ENCODE measurements at places on chromosomes 6 and 20.
A peak's percentile ranks its signal among the peaks of the same experiment; 100 is the strongest.

GRCh38 chr6:27188061-27188884 is 59.2 kb upstream of the PRSS16 start:
- ATAC-seq: peak; percentile 90

DNA sequence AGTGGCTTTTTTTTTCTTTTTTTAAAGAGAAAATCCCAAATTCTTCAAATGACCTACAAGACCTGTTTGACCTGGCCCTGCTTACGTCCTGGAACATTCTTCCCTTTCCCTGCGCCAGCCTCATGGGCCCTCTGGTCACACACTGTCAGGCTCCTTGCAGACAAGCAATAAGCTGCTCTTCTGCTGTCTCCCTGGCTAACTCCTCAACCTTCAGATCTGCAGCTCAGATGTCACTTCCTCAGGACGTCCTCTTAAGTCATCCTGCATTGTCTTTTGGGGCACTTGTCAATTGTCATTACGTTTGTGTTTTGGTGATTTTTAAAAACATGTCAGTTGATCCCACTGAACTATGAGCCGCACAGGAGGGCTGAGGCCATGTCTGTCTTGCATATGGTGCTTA is 28.9 kb upstream of the SLC35D3 start:
- no peak for ATAC-seq

DNA sequence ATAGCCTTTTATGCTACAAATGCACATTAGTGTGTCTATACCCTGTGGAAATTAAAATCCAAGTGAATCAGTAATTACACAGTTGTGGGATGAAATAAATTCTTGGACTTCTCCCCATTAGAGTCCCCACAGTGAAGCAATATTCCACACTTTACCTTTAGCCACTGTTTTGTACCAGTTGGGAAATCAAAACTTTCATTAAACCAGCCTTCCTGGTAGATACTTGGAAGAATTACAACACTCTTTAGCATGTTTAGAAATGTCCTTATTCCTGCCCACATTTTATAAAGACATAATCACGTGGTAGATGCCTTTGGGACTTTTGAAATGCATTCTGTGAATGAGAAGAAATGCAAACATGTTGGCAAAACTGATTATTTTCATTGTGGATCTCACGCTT is 49.0 kb upstream of the ANKEF1 start:
- ATAC-seq: no peak

GRCh38 chr20:1809131-1809572 is 86.1 kb upstream of the SIRPA start:
- ATAC-seq: peak; percentile 64

DNA sequence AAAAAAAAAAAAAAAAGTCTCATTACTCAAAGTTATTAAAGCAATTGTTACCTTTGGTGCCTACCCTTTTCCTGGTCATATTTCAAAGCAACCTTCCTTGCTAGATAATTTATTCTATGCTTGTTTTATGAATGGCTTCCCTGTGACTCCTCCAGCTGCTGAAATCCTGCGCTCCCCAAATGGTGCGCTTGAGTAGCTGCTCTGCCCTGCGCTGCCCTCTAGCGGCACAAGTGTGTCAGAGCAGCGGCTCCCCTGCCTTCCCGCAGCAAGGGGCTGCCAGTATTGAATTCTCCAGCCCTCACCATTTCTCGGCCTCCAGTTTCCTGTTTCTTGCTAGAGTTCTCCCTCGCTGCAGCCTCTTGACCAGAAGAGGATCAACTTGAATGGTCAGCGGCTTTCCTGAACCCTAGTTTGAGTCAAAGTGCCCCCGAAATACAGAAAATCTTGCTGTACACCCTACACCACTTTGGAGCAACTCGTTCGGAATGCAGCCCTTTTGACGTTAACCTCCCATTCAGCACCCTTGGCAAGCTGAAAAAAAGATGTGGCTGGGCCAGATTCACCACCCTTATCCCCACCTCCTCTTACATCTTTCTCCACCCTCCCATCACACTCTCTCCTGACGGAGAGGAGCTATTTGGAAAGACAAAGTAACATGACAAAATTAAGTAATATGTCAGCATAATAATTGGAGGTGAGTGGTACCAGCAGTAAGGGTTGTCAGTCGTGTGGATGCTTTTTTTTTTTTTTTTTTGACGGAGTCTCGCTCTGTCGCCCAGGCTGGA is 60.4 kb upstream of the KLHL31 start:
- ATAC-seq: peak; percentile 78

DNA sequence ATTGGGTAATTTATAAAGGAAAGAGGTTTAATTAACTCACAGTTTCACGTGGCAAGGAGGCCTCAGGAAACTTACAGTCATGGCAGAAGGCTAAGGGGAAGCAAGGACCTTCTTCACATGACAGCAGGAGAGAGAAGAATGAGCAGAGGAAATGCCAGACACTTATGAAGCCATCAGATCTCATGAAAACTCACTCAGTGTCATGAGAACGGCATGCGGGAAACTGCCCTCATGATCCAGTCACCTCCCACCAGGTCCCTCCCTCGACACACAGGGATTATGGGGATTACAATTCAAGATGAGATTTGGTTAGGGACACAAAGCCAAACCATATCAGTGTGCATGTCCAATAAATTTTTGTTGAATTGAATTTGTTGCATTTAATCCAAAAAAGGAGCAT is 52.0 kb downstream of the ECT2L start:
- no peak for ATAC-seq

DNA sequence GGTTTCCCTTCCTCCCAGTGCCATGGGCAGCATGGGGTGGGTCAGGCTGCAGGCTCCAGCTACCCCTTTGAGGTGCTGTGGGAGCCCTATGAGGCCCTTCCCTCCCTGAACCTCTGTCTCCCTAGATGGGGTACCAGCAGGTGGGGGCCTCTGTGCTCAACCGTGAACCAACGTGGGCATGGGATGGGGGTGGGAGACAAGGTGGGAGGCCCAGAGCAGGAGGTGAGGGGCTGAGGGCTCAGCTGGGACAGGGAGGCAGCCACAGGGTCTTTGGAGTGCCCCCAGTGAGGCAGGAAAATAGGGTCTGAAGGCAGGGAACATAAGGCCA is 33.3 kb downstream of the SUN5 start:
- no peak for ATAC-seq

GRCh38 chr20:32112841-32113240 is 3.3 kb downstream of the TM9SF4 start:
- no peak for ATAC-seq

DNA sequence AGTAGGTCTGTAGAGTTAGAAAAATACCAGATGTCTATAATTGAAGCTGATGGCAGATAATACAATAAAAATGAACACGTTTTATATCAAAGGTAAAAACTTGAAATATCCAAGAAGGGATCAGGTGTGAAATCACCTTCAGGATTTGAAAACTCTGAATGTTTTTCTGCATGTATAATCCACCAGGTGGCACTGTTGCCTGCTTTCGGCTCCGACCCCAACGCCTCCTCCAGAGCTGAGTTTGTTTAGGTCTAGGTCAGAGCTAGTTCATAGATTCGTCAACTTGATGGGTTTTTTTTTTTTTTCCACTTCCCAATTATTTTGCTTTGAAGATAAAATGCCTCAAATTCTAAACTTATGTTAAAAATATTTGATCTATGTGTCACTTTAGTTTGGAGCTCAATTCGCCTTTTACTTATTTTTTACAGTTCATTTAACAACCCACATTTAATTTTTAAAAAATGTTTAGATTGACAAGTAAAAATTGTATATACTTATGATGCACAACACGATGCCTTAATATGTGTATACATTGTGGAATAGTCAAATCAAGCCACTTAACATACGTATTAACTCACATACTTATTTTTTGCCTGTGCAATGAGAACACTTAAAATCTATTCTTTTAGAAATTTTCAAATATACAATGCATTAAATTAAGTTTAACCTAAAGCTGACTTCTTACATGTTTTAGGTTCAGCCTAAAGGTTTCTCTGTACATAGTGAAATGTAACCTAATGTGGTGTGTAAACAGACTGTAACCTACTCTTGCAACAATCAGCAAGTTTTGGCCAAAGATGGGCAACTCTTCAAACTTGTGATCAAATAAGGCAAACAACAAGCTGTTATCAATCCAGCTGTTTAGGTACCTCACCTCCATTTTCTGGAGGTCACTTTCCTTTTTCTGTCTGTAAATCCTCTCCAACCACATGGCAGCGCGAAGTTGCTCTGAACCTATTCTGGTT is 39.4 kb upstream of the ENPP4 start:
- peak; percentile 60 for ATAC-seq

DNA sequence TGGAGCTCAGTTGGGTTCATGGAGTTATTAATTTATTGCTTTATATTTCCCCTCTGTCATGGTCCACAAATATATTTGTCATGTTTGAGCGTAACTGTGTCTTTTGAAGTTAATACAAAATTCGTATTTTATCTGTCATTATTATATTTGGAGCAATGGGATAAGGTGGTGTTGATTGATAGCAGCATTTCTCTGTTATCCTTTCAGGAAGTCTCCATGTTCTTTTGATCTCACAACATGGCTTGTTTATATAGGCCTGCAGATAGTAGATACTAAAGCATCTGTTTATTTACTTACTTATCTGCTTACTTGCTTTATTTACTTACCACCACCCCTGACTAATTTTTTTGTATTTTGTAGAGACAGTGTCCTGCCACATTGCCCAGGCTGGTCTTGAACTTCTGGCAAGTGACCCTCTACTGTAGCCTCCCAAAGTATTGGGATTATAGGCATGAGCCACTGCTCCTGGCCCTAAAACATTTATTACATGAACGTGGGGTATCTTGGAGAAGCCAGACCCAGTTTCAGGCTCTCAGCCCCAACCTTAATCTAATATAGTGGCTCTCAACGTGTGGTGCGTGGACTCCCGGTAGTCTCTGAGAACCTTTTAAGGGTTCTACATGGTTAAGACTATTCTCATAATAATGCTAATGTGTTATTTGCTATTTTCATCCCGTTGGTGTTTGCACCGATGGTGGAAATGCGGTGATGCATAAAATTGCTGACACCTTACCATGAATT is 104.2 kb downstream of the NCOA3 start:
- no peak for ATAC-seq
